MCF 10A (cell line): ENCODE measurements at places on chromosomes 3 and 15.

GRCh38 chr3:160106905-160107861, 118.0 kb upstream of the C3orf80 start:
- DNase-seq = peak; percentile 46

DNA sequence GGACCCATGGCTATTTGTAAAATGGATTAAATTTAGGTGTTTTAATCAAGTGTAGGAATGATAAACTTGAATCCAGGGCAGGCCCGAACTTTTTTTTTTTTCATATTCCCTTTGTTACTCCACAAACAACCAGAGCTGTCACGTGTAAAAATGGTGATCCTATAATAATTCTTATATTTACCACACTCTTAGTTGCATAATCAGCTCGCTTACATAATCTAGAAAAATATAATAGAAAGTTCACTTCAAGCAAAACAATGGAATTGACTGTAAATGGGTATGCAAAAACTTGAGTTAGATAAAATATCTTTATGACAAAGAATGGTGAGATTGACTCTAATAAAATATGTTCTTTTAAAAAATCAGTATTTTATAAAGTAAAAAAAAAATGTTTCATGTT, 2.1 kb upstream of the PAQR9 start:
- DNase-seq = no peak

GRCh38 chr3:30611613-30612436, 5.4 kb downstream of the TGFBR2 start:
- peak; percentile 84 for DNase-seq

DNA sequence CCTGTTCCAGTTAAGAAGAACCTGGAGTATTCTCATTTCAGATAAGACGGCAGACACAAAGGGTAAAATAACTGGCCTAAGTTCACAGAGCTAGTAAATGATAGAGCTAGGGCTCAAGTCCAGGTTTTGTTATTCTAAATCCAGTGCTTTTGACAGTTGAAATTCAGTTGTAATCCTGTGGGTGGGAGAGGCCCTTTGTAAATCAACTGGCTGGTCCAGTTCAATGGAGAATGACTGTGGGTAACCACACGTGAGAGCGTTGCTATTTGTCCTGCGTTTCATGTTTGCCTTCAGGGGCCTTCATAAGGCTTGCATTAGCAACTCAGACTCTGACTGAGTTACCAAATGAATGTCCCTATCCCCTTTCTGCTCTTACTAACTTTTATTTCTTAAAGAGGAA, 24.2 kb upstream of the CD96 start:
- no peak for DNase-seq

GRCh38 chr3:72165317-72165716, 380.4 kb upstream of the PROK2 start:
- no peak for DNase-seq
